CD4-positive, alpha-beta T cell treated with Interleukin-6 at 100 ng/mL for 8 hours (primary cell): ENCODE measurements at places on chromosomes 6 and 20.

DNA sequence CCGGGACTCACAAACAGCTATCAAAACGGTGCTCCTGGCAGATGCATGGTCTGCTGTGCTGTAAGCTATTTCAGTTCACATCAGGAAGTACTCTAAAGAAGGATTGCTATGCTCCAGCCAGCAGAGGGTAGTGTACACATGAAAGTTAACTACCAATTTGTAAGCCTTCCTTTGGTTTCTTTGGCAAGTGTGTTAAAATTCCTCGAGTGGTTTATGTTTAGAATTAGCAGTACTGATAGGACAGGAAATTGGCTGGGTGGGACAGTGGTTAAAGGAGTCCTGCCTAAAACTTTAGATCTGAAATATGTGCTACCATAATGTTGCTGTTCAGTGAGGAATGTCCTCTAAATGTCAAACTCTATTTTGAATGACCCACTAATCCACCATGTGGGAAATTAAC is 47.4 kb downstream of the TRMT11 start:
- no peak for DNase-seq

DNA sequence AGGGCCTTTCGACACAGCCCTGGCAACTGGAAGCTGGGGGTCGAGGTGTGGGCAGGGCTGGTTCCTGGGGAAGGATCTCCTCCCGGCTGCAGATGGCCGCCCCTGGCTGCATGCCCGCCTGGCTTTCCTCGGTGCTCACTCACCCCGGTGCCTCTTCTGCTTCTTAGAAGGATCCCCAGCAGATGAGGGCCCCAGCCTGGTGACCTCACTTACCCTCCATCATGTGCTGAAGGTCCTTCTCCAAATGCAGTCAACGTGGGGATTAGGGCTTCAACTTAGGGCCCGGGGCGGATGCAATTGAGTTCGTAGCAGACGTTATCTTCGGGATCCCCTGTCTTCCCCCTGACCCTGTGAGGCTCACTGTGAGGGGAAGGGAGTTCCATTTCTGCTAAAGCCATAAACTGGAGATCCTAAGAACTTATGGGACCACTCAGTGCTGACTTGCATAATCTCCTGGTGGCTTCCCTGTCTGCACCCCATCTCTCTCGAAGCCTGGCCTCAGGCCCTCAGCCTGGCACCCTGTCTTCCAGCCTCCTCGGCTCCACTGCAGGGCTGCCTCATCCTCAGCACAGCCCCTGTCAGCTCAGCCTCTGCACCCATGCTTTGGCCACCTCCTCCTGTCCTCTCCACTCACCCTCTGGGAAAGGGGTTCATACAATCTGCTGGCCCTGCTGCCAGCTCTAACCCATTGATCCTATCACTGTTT is 92.6 kb downstream of the THBS2 start:
- no peak for DNase-seq

GRCh38 chr20:62066983-62067433 is 1.3 kb upstream of the TAF4 start:
- peak; percentile 8 for DNase-seq

GRCh38 chr20:41398408-41398807 is 31.8 kb upstream of the EMILIN3 start:
- DNase-seq = no peak

DNA sequence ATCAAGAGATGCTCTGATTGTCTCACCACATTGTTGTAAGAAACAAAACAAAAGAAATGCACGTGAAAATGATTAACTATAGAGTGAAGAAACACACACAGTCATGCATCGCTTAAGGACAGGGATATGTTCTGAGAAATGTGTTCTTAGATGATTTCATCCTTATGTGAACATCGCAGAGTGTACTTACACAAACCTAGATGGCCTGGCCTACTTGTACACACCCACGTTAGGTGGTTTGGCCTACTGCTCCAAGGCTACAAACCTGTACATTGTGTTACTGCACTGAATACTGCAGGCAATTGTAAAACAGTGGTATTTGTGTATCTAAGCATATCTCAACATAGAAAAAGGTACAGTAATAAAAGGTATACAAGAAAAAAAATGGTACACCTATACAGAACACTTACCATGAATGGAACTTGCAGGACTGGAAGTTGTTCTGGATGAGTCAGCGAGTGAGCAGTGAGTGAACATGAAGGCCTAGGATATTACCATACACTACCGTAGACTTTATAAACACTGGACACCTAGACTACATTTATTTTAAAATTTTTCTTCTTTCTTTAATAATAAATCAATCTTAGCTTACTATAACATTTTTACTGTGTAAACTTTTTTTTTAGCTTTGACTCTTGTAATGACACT is 48.6 kb downstream of the FKBP5 start:
- DNase-seq = no peak

- no peak for DNase-seq
Measured at GRCh38 chr6:4599924-4600323, 176.3 kb upstream of the CDYL start.

DNA sequence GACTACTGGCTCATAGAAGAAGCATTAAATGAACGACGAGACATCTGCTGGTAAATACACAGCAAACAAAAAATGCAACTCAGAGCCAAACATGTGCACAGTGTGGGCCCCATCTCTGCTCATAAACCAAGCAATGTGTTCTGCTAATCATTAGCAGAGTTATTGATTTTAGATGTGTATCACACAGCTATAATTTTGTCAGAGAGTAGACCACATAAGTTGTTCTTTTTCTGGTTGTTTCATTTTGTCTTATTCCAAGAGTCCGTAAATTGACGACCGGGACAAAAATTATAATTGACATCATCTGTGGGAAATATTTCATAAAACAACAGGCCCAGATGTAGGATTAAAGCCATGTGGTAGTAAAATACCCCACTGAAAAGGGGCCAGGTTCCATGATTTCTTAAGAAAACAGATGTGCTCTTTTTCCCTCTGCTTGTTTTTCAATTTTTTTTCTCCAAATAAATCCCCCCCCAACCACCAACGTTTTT is 423.6 kb downstream of the HAO1 start:
- no peak for DNase-seq

DNA sequence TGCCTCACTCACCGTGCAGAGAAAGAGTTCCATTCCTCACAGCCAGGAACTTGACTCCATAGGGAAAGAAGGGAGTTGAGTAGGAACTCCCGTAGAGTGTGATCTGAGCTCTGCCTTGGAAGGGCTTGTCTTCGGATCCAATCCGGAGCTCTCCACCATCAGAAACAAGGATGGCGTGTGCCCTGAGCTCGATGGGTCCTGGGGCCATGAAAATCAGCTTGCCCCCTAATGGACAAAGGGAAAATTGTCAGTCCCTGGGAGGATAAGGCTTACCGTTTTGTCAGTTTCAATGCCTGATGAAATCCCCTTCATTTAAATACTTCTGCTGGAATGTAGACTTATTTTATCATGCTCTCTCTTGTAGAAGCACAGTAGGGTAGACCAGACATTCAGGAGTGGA is 153.3 kb downstream of the PKHD1 start:
- DNase-seq = no peak

GRCh38 chr6:137879885-137880745 is 13.1 kb downstream of the TNFAIP3 start:
- no peak for DNase-seq

- DNase-seq = no peak
Measured at GRCh38 chr6:2448826-2449571, 203.6 kb upstream of the GMDS start.

DNA sequence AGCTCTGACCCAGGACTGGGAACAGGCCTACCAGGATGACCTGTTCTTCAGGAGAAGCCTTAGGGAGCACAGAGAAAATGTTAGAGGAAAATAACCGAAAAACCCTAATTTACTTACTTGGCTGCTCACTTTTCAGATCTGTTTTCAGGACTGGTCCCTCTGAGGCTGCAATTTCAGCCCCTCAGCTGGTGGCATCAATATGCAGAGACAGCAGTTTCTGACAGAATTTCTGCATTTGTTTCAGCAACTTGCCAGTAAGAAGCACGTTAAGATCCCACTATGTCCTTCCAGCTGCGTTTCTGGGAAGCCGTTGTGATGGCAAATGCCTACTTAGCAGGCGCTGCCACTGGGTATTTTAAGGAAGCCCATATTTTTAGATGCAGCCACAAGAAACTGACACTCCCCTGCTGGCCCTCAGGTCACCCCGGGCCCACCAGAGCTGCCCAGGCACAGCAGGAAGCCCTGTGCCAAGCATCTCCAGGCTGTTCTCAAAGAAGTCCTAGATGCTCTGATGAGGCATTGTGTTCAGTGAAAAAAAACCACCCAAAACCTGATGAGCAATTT is 7.5 kb downstream of the YTHDF1 start:
- DNase-seq = no peak

DNA sequence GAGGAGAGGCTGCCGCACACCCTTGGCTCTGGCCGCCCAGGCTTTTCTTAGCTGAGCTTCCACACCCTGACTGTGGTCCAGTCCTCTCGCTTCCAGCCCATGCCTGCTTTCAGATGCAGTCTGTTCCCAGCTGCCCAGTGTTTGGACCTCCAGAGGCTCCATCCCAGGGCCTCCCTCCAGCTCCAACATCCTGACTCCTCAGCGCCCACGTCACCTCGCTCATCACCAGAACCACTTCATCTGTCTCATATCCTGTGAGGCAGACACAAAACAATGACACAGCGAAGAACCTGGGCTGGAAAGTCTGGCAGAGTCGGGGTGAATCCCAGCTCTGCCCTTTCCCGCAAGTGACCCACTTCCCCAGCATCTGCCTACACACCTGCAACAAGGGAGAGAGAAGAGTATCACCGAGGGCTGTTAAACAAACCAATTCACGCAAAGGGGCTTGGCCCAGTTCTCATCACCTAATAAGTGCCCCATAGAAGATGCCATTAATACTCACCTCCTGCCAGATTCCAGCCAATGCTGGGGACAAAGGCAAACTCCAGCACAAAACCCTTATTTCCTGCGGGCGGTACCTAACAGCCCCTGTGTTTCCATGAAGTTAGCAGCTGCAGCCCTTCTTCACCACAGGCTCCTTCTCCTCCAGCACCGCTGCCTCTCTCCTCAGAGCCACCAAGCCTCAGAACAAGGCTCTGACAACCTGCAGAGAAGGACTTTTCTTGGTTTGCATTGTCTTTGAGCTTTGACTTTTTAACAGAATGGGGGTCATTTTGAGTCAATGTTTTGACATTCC is 133.4 kb upstream of the CDH4 start:
- DNase-seq = no peak

GRCh38 chr6:169239181-169239580 is 14.5 kb downstream of the THBS2 start:
- DNase-seq = no peak

DNA sequence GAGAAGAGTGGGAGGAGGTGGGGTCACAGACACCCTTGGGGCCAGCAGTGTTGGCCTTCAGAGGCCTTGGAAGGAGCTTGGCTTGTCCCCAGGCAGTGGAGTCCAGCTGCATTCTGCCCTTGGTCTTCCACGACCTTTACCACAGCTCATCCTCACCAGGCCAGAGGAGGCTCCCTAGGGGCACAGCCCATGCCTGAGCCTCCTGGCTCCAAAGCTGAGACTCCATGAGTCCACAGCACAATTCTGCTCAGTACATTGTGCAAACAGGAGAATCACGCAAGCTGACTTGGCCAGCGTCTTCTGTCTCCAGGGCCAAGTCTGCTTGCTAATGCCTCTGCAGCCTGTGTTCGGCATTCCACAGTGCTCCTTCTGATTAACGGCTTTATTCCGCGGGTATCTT is 337.2 kb downstream of the SMOC2 start:
- no peak for DNase-seq
